Activated CD4-positive, alpha-beta T cell treated with anti-CD3 and anti-CD28 coated beads, Interleukin-2, Interleukin-6, amounts not matched to agents 100 ng/mL and 50 ng/mL, durations not matched to agents 16 hours and 8 hours (primary cell): ENCODE measurements at places on chromosomes 3 and 15.
A peak's percentile ranks its signal among the peaks of the same experiment; 100 is the strongest.

DNA sequence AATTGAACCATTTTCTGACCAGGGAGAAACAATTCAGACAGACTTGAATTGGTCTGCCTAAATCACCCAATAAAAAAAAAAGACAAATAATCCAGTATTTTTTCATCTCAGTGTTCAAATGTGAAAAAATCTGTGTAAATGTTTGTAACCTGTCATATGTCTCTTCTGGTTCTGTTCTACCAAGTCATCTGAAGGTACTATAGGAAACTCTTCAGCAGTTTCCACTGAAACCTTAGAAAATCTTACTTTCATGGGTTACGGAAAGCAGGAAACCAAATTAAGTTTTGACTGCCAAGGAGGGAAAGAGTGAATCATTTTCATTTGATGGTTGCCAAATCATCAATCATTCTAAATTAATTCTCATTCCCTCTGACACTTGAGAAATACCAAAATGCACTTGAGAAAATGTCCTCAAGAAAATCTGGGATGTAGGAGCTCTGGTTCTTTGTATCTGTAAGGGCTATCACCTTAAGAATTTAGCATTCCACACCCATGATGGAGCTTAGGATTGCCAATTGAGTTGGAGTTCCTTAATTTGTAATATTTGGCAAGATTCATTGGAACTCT is 278.2 kb upstream of the KCNH8 start:
- DNase-seq: peak; percentile 33

DNA sequence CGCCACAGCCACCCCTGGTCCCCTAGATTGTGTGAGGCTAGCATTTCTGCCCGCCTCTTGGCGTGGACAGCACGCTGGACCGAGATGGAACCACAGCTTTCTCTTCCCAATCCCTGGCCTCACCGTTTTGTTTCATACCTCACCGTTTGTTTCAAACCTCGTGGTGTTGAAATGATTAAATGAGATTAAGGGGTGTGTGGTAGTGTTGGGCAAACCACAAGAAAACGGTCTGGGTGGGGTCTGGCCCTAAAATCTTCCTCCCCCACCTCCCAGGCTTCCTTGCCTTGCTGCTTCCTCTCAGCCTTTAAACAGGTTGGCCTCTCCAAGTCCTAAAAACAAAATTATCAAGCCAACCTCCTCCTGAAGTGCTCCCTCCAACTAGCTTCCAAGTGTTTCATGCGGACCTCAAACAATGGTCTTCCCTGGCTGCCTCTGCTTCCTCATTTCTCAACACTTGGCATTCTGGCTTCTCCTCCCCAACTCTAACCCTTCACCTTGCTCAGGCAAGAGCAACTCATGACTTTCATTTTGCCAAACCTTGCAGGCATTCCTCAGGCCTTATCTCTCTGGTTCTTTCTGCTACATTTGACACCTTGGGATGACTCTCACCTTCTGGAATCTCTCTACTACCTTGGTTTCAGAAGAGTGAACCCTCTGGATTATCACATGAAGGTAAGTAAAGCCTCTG is 1.4 kb upstream of the ATP13A3 start:
- DNase-seq: peak; percentile 57

DNA sequence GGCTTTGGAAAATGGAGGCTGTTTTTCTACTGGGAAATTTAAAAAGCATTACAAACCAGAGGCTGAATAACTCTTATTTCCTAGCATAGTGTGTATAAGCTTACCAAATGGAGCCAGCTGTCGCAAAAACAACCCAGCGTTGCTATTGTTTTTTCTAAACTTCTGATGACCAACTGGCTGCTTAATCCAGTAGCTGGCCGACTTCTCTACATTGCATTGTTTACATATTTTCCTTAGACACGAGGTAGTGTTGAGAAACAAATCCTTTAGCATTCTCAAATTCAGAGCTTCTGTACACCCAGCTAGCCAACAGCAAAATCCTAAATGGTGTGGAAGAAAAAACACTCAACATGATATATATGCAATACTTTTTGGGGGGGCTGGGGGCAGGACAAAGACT is 161.0 kb upstream of the ADAMTS9 start:
- no peak for DNase-seq

GRCh38 chr15:29968895-29969561 is 113.7 kb upstream of the GOLGA8J start:
- DNase-seq: no peak

- DNase-seq: no peak
These were observed 71.3 kb upstream of the CTXND1 start for GRCh38 chr15:80323285-80323684.
